ENCODE measurements at places on chromosomes 3 and 15.

DNA sequence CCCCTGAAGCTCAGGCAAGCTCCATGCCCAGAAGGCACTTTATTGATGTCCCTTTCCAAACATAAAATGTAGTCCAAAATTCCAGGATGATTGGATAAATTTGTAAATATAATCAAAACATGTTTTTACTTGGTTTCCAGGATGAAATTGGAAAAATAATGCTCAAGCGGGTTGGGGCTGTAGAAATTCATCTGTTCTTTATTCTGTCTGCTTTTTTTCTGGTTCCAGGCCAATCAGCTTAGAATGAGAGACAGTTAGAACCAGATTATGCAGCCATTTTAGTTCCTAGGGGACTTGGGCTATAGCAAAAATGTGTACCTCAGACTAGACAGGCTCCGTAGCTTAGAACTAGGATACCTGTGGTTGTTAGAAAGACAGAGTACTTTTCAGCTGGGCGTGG is 450.8 kb downstream of the MCTP2 start:
- no peak for DNase-seq

DNA sequence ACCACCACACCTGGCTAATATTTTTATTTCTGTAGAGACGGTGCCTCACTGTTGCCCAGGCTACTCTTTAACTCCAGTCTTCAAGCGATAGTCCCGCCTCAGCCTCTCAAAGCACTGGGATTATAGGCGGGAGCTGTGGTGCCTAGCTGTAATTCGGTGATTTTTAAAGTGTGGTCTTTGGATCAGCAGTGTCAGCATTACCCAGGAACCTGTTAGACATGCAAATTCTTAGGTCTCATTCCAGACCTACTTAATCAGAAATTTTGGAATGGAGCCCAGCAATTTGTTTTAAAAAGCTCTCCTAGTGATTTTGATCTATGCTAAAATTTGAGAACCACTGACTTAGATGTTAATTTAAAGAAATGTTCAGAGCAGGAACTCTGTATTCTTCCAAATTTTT is 51.9 kb downstream of the GOLM2 start:
- DNase-seq: peak; percentile 93

DNA sequence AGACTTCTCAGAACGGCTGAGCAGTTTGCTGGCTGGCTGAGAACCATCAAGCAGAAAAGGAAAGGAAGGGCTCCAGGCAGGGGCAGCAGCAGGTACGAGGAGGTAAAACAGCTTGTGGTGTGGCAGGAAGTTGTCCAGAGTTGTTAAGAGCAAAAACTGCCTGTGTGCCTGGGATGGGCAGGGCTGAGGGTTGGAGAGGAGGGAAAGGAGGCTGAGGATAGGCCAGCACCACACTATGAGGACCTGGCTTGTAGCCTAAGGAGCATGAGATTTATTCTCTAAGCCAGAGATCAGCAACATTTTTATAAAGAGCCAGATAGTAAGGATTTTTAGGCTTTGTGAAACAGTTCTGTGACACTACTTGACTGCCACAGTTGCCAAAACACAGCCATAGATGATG is 8.0 kb downstream of the IGSF10 start:
- no peak for DNase-seq

DNA sequence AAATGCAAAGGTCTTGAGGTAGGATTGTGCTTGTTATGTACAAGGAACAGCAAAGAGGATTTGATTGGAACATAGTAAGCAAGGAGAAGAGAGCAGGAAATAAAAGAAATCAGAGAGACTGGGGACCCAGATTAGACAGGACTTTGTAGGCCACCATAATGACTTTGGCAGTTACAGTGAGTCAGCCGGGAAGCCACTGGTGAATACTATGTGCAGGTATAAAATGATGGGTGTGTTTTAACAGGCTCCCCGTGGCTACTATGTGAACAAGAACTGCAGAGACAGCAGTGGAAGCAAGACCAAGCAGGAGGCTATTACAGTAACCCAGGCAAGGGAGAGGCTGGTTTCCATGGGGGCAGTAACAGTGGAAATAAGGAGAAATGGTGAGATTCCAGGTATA is 55.2 kb downstream of the NPTN start:
- DNase-seq: no peak

GRCh38 chr15:59833366-59833765 is 144.2 kb upstream of the BNIP2 start:
- DNase-seq: no peak

DNA sequence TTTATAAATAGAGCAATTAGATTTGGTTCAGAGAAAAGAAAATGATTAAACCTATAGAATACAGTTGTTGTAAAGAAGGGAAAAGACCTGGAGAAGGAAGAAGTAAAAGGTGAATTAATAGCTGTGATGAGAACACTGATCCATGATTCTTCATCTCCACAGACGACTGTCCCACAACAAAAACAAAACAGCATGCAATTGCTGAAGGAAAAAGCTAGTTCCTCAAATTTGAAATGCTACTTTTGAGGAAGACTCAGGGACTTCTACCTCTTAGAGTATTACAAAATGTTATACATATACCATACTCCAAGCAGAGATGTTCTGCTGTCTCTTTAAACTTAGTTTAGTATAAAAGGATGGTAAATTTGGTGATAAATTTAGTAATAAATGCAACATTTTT is 21.5 kb downstream of the ALCAM start:
- no peak for DNase-seq

GRCh38 chr15:85555875-85556617 is 175.6 kb downstream of the AKAP13 start:
- no peak for DNase-seq

- no peak for DNase-seq
Measured at GRCh38 chr3:192168202-192168601, 559.1 kb downstream of the FGF12 start.

DNA sequence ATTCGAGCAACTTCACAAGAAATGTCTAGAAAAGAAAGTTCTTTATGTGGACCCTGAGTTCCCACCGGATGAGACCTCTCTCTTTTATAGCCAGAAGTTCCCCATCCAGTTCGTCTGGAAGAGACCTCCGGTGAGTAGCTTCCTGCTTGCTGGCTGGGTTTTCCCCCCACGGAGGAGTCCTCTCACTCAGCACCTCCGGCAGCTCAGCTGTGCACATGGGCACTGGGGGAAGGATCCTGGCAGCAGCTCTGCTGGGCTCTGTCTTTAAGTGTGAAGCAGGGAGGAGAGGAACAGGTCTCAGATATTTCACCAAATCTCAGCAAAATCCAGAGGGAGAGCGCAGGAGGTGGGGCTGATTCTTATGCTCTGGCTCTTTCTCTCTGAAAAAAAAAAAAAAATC is 684 bp downstream of the CAPN3 start:
- no peak for DNase-seq

DNA sequence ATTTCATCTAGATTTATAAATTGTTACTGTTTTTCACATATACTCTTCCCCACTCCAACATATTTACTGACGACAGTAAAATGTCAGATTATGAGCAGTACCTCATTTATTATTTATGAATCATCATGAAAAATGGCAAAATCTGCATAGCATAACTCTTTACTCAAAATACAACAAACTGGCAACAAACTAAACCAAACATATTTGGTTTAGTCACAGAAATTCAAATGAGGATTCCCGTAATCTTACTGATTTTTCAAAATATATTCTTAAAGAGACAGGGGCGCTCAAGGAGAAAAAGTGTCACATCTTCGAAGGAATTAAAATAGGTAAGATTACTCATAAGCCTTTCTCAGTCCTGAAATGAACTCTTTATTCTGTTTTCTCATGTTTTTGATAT is 3.0 kb upstream of the GPR87 start:
- DNase-seq: no peak

GRCh38 chr15:81394603-81395002 is 20.6 kb upstream of the TMC3 start:
- no peak for DNase-seq

GRCh38 chr3:187022403-187023029 is 92.2 kb downstream of the ST6GAL1 start:
- DNase-seq: no peak

DNA sequence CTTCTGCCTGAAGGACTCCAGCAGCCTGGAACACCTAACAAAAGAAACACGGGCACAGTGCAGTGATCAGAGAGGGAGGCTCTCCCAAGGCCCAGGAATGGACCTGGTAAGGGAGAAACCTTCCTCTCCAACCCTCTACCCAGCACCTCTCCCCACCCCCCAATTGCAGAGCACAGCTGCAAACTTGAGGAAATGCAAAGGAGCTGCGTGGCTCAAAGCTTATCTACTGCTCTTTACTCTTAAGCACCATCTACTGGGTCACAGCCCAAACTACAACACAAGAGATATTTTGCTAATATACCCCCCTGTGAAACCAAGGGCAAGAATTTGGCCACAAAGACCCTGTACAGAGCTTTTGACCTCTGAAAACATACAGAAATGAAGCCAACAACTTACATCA is 328.3 kb downstream of the OXSM start:
- peak; percentile 2 for DNase-seq

- DNase-seq: no peak
Measured at GRCh38 chr3:157459706-157460105, 23.1 kb downstream of the PTX3 start.

GRCh38 chr3:55146216-55146615 is 218.4 kb upstream of the LRTM1 start:
- no peak for DNase-seq

DNA sequence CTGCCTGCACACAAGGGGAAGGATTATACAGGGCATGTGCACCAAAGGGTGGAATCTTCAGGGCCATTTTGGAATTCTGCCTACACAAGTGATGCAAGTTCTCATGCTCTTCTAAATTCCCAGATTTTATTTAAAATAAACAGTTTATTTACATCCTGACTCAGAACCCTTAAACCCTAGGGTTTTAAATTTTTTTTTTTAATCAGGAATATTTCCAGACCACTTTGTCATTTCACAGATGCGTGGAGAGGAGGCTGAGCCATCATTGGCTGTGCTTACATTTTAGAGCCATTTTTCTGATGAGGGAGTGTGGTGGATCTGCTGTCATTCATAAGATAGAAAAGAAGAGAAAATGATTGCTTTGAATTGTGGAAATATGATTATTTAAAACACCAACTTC is 65.2 kb upstream of the MNS1 start:
- DNase-seq: no peak

- DNase-seq: no peak
Measured at GRCh38 chr3:52433328-52433995, 11.4 kb downstream of the SEMA3G start.

GRCh38 chr3:171189394-171190080 is 163.0 kb upstream of the SLC2A2 start:
- no peak for DNase-seq

GRCh38 chr15:83887404-83887803 is 233.5 kb downstream of the ADAMTSL3 start:
- DNase-seq: no peak

- no peak for DNase-seq
Measured at GRCh38 chr3:164612751-164613150, 465.5 kb downstream of the SI start.

- no peak for DNase-seq
Measured at GRCh38 chr3:129577925-129578786, 28.3 kb downstream of the PLXND1 start.

- DNase-seq: peak; percentile 66
Measured at GRCh38 chr3:48222616-48223513, at the start of gene CAMP. Gene CAMP (plus strand): TSS chr3:48223495. CDS start chr3:48223512, 17 bp downstream.

- no peak for DNase-seq
Measured at GRCh38 chr3:186694288-186695032, 22.7 kb upstream of the KNG1 start.

- DNase-seq: no peak
Measured at GRCh38 chr15:32873284-32874114, 155.7 kb downstream of the GREM1 start.

DNA sequence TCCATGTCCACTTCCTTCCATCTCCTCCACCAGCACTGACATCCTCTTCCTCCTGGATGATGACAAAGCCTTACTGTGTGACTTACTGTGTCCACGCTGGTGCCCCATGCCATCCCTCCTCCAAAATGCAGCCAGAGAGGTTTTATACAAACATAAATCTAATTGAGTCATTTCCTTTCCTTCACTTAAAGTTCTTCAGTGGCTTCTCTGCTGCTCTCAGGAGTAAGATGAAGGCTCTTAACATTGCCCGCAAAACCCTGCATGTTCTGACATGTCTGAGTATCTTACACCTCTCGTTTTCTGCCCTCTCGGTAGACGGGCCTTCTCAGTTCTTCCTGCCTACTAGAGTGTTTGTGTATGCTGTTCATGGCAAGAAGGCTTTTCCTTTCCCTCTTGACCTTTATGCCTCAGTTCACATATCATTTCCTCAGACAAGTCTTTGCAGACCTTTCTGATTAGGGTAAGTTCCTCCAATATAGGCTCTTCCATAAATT is 175.5 kb downstream of the CFAP20DC start:
- DNase-seq: no peak

- DNase-seq: no peak
Measured at GRCh38 chr15:43199945-43200488, 14.8 kb downstream of the CCNDBP1 start.

DNA sequence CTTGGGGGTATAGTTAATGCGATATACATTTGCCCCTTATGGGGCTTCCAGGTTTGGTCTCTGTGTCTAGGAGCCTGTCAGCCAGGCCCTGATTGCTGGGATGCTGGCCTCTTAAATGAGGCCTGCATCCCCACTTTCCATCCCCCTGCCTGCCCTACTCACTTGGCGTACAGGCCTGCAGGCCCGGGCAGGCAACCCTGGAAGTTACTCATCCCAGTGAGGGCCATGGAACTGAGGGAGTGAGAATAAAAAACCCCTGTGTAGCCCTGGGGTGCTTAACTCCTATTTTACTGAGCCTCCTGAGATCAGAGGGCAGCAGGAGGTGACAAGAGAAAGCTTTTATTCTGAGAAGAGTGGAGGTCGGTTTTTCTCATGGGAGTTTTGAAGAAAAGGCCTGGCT is 2.0 kb downstream of the DISP2 start:
- no peak for DNase-seq

DNA sequence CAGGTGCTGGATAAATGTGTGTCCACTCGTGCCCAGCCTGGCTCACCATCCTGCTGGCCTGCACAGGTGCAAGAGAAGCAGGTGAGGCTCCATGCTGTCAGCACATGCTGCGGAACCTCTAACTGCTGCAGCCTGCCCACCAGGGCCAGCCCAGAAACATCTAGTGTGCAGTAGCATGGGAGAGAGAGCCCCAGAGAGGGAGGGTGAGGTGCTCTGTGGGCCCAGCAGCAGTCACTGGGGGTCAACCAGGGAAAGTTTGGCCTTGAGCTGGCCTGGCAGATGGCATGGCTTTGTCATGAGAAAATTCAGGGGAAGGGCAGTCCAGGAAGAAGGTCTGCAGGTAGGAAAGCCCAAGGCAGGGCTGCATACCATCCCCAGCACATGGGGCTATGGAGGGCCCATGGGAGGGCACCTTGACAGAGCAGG is 18.2 kb upstream of the PRR23E start:
- no peak for DNase-seq

- DNase-seq: no peak
Measured at GRCh38 chr15:94059013-94059587, 172.3 kb upstream of the MCTP2 start.

DNA sequence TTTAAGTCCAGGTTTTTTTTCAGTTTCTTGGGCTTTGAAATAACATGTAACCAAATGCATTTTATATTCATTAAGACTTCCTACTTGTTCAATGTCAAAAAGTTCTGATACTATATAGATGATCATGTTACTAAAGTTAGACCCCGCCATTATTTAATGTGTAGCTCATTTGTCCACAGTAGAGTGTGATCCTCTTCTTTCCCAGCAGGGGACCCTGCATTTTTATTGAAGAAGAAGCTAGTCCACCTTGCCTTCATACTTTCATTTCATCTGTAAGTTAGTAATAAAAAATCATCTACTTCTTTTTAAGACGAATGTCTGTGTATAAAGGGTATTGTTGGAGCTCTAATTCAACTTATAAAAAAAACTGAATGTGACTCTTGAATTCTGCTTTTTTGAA is 404.6 kb downstream of the SI start:
- no peak for DNase-seq

- DNase-seq: no peak
Measured at GRCh38 chr3:168583977-168584376, 488.3 kb upstream of the GOLIM4 start.

GRCh38 chr15:23857028-23857641 is 170.0 kb upstream of the NDN start:
- DNase-seq: peak; percentile 26

Data from choroid plexus epithelial cell (primary cell).